Activated CD4-positive, alpha-beta T cell treated with anti-CD3 and anti-CD28 coated beads for 36 hours (primary cell): ENCODE measurements at places on chromosomes 16 and 17. TPM values are rescaled to one million over a fixed set of nuclear protein-coding genes. Genes with fewer than 3 reads are reported as not detected.

The MFSD6L gene
- total RNA-seq = 0.07 TPM

The AIPL1 gene
- total RNA-seq = not detected

The TSPAN10 gene
- total RNA-seq = 0.35 TPM

The SLC13A2 gene
- total RNA-seq = not detected

The GJC1 gene
- total RNA-seq = 3.3 TPM

The SECTM1 gene
- 9.0 TPM for total RNA-seq

The KRTAP4-6 gene
- not detected for total RNA-seq

The AATK gene
- total RNA-seq = 0.41 TPM

The SALL1 gene
- not detected for total RNA-seq

The FOXK2 gene
- 75.4 TPM for total RNA-seq

The WIPI1 gene
- 17.6 TPM for total RNA-seq

DNA sequence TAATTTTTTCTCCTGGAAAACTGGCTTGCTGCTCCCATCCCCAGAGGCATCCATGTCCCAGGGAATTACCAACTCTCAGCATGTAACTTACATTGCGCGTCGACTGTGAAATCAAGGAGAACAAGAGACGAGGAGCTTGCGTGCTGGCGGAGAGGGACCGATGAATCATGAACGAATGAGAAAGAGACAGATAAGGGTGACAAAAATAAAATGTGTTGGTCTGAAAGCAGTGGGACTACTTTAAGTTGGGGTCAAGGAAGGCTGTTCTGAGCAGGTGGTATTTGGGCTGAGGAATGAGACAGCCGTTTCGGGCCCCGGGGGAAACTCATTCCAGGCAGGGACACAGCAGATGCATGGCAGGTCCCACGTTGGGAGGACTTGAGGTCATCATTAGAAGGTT lies 22.5 kb downstream of the ABAT start:
- no peak for DNase-seq

DNA sequence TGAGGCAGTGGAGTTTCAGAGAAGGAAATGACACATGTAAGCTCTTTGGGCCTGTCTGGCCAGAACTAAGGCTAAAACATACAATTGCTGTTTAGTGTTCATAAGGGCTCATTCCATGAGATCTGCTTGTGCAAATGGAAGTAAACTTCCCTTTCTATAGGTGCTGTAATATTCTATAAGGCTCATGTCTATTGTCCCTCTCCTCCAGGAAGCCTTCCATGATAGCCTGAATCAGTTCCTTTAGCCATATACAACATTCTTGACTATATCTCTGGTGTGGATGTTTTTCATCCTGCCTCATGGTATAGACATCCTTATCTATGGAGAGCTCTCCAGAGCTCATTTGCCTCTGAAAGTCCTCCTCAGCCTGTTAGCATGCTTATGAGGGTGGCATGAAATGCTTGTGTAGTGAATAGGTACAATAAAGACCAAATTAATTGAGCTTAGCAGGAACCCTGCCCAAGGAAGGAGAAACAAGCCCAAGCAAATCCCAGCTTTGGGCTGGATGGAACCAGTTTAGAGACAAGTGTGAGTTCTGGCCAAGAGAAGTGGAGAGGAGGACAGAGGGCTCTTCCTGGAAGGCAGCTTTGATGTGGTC lies 1.6 kb upstream of the ETV4 start:
- no peak for DNase-seq

DNA sequence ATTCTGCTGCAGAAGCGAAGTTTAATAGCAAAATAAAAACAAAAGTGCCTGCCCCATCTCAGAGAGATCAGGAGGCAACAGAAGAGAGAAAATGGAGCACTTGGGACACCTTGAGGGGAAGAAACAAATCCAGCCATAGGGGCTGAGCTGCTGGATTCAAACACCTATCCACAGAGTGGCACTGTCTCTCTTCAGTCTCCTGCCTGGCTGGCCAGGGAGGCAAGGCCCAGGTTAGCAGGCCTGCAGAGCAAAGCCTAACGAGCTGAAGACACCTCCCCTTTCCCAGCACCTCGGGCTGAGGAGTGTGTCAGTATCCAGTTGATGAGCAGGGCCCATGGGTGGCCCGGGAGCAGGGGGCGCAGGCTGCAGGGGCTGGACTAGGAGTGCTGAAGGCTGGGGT lies 8.8 kb upstream of the KRT31 start:
- no peak for DNase-seq

- DNase-seq = peak; percentile 11
These were observed 32.9 kb downstream of the COPRS start for GRCh38 chr17:31825961-31826691.

- DNase-seq = no peak
These were observed 3.4 kb downstream of the WNK4 start for GRCh38 chr17:42783791-42784138.

DNA sequence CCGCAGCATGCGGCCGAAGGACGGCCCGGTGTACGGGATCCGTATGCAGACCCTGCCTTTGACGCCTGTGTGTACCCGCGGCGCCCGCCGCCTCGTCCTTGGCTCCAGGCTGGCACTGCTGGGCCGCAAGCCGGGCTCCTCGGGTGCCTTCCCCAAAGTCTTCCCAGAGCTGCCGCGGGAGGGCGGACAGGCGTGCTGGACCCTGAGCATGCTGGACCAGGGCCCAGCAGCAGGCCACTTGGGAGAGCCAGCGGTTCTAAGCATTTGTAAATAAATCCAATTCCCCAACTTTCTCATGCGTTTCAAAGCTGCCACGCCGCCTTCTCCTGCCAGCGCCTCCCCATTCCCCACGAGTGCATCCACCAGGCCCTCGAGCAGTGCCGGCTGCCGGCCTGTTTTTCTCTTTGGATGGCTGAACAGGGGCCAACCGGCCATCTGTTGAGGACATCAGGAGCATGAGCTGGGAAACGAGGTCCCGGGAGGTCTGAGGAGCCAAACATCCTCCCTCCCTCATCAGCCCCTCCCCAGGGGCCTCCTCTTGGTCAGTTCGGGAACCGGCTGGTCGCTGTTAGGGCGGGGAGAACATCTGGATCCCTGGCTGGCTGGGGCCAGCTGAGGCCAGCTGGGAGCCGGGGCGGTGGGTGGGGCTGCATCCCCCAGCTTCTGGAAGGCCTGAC lies 20.5 kb upstream of the PABPN1L start:
- no peak for DNase-seq

DNA sequence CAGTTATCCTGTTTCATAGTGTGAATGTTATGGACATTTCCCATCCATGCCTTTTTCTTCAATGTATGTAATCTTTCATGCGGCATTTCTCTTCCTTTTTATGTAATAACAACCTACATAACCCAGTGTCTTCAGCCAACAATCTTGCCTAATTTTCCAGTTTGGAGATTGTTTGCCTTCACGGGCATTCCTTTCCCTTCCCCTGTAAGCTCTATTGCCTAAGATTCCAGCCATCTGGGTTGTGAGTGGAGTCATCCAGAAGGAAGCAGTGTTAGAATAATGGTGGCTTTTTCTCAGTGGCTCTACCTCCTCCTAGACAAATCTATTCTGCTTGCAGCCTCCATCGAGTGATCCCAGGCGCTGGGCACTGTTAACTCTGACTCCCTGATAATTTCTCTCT lies 22.3 kb downstream of the SYCE1L start:
- DNase-seq = no peak

DNA sequence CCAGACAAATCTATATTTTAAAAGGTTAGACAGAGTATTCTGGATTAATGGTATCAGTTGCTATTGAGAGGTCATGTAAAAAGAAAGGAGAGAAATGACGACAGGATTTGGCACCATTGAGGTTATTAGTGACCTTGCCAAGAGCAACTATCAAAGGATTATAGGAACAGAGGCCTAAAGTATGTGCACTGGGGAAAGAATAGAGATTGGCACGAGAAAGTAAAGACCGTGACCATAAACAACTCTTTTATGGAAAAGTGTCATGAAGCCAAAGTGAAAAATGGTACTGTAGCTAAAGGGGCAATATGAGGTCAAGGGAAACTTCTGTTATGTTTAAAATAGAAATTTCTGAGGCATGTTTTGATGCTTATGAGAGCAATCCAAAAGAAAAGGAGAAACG lies 115.2 kb upstream of the KIF2B start:
- no peak for DNase-seq

DNA sequence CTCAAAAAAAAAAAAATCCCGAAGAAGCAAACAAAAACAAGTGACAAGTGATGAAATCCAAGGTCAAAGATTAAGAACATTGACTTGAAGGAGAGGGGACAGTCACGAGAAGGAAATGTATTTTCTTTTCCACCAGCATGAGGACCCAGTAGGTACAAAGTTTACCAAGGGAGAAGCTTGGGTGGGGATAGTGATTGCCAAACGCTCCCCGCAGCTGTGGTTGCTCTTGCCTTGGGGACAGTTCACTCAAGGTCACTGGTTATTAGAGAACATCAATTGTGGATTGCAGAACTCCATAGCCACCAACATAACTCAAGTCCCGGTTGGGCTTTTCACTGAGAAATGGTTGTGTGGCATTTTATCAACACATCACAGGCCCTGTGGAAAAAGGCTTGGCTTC lies 27.0 kb downstream of the RSL1D1 start:
- DNase-seq = no peak

- no peak for DNase-seq
These were observed 27.7 kb downstream of the TMEM235 start for GRCh38 chr17:78259192-78259554.

GRCh38 chr17:18017958-18018357 lies 21.0 kb downstream of the ATPAF2 start:
- no peak for DNase-seq

DNA sequence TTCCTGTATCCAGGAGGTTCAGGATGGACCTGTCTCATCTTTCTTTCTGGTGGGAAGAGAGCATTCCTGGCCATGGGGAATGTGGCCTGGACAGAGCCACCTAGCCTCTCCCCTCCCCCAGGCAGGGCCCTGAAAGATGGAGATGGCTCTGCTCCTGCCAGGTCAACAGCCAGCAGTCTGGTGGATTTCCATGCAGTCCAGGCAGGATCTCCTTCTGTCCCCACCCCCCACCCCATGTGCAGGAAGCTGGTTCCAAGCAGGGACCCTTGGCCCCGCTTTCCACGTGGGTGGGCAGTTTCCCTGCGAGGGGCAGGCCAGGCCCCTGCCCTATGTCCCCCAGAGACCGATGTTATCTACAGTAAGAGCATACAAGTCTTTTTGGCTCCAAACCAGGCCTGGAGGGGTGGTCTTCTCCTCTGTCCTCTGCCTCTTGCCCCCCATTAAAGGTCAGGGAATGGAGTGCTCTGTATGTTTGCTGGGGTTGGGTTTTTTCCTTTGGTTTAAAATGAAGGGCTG lies 240.5 kb downstream of the SEC14L1 start:
- DNase-seq = no peak

GRCh38 chr17:67281743-67282142 lies 36.7 kb upstream of the HELZ start:
- no peak for DNase-seq

DNA sequence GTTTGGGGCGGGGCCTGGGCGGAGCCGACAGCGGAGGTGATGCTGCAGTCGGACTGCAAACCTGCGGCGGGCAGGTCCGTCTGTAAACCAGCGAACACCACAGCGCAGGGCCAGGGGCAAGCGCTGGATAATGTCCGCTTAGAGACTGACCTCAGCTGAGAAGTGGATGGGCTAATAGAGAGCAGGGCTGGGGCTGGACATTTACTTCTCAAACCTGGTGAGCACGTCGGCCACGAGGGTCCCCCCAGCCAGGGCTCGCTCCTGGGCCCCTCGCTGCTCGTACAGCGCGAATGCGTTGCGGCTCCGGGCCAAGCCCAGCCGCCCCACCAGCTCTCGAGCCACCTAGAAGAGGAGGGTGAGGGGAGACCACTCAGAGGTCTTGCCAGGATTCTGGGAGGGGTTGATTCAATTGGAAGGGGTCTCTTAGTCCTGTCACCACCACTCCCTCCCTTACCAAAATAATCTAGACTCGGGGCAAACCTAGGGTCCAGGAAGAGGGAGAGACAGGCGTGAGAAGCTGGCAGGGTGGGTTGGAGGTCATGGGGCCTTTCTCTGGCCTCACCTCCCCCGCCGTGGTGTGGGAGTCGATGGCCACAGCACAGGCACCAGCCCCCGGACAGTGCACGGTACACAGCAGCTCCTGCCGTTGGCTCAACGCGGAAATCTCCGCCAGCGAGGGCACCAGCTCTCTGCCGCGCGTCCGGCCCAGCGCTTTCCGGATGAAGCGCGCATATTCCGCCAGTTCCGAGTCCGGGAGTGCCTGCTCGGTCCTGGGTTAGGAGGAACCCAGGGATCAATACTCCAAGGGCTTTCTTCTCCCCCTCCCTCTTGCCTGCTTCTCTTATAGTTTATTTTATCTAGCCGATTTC lies 5.8 kb downstream of the PLEKHH3 start:
- DNase-seq = peak; percentile 55

DNA sequence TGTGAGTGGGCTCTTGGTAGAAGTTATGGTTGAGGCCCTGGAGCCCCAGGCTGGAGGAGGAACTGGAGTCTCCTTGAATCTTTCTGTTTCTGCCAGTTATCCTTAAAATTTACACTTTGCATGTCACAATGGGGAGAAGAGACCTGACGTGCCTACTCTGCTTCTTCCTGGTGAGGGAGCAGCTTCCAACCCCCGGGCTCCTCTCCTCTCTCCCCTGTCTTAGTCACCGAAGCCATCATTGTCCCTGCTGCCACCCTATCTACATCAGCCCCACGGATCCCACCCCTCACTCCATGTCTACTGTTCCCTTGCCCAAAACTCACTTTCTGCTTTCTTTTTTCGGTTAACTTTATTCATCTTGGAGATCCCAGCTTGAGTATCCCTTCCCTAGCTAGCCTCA lies 17.6 kb downstream of the DNAJA3 start:
- DNase-seq = no peak

- DNase-seq = peak; percentile 92
These were observed 11.4 kb upstream of the TCAP start for GRCh38 chr17:39653662-39654331.

DNA sequence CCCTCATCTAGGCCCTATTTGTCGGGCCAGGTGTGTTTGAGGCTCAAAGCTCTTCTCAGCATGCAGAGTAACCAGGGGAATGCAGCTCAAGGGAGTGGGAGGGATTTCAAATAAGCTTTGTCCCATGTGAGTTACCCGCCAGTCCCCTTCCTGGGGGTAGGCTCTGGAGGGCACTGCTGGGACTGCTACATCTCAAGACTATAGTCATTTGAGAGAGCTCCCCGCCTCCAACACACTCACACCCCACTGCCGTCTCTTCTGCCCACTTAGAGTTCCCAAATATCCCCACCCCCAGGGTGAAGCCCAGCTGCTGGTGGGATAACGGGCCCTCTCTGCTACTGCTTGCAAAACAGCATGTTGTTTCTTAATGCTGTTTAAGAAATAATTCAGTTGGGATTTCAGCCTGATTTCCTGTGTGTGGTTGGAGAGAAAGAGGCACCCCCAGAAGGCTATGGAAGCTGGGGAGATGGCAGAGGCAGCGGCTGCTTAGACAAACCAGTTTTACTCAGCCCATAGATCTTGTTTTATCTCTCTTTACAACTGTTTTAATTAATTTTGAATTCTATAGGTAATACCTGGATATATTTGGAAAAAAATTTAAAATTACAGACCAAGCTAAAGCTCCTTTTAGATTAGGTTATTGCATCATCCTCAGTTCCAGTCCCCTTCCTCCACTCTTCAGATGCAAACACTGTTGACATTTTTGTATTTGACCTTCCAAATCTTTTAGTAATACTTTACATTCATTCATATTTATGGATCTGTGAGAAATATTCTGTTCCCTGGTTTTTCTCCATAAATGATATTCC lies 4.1 kb upstream of the MPO start:
- no peak for DNase-seq
